ENCODE measurements at places on chromosomes 4 and X.

DNA sequence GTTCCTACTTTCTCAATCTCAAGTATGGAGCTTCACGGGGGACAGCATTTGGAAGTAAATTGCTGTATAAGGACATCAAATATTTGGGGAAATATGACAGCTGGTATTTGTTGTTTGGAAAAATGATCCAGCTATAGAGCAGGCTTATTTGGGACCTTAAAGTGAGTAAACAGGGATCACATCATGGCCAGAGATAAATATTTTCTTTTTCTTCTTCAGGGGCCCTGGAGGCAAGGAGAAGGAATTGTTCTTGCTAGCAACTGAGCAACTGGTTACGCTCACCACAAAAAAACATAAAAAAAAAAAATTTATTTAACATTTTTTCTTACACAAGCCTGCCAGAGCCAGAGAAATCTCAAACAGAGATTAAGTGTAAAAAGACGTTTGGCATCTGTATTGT is 277.2 kb upstream of the UGT8 start:
- DNase-seq = no peak

- no peak for DNase-seq
These were observed 198.9 kb upstream of the LDB2 start for GRCh38 chr4:17097362-17097761.

GRCh38 chr4:69894186-69894585 is 34.2 kb upstream of the SULT1E1 start:
- no peak for DNase-seq

DNA sequence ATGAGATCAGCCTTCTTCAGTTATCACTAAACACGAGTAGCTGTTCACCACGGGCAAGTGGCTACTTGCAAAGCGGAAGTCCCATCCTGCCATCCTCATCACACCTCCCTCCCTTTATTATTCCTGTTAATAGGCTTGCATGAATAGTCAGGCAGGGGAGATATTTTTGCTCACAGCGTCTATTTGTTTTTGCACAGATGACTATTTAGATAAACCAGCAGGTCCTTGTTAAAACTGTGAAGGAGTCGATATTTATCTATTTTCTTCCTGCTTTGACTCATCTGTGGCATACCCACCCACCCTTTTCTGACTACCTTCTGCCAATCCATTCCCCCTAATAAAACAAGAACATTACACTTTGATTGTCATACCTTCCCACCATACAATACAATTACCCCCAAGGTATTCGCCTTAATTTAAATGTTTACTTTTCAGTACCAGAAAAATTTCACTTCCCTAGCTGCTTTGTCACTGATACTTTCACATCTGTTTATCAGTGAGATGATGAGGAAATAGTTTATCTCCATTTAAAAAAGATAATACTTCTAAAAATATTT is 96.6 kb upstream of the BANK1 start:
- DNase-seq = no peak

- DNase-seq = no peak
These were observed 110.2 kb downstream of the RNF150 start for GRCh38 chr4:141023051-141023450.

Measured in retina (tissue), 1 donor.